ENCODE measurements at places on chromosomes 1 and 21.

DNA sequence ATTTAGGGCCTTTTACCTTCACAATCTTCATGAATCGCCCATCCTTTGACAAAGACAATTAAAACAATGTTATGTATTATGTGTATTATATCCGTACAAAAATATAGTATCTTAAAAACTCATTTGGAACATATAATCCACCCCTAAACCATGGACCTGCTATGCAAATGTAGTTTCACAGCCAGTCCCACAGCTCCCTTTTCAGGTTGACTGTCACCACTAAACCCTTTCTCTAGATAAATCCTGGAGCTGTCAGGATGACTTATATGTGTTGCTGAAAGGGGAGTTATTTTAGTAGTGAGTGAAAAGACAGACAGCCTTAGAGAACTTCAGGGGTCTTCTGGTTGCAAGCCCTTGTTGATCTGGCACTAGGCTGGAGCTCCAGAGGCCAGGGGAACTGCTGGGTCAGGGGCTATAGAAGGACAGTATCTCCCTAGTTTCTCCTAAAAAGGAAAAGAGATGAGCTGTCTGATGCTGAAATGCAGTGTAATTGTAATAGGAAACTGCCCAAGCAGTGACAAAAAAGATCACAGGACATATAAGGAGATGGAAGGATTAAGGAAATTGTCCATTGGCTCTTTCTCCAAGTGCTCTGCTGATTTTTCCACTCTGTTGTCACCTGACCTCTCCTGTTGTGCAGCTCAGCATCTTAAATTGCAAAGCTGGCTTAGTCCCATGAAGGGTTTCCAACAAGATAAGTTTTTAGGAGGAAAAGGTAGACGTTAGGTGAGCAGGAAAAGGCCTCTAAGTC is 127.7 kb downstream of the S1PR1 start:
- DNase-seq: no peak

DNA sequence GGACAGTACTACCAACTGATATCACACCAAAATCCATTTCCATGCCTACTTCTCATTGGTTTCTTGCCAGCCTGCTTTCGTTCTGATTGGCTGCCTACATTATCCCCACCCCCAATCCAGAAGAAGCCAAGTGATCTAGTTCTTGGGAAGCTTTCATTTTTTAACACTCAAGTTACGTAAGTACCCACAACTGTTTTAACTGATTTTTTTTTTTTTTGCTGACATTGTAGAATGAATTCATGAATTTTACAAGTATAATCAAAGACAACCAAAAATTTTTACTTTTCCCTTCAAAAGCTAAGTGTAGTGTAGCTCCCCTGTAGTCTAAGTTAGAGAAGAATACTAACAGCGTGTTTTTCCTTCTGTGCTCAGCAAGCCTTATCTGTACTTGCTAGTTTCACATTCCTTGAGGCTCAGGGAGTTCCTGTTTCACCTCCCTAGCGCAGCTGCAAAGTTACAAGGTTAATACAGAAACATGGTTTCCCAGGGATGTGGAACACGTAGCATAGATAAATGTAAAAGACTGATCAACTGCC is at the start of gene SLC9C2:
Gene SLC9C2 (minus strand): TSS at position 17 of the 536 bp plus-strand sequence. CDS start 1,296 bp downstream, outside the sequence.
- DNase-seq: no peak

GRCh38 chr1:173508541-173508940 is 31.4 kb downstream of the PRDX6 start:
- DNase-seq: no peak

- no peak for DNase-seq
Measured at GRCh38 chr1:201587729-201588128, 48.8 kb downstream of the NAV1 start.

GRCh38 chr21:29737186-29737585 is 202.6 kb downstream of the GRIK1 start:
- no peak for DNase-seq

DNA sequence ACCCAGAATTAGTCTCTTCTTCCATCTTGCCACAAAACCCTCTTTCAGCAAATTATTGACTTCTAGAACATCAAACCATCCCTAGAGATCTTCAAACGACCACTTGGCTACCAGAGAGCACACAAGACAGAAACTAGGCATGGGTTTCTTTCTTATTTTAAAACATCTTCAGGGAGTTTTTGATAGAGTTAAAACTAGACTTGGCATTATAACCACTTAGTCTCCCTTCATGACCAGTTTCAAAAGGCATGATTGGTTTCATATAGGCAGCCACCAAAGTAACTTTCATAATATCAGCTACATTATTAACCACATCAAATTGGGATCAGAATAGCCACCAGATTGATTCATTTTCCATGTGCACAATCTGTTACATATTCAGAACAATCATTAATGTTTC is 368.4 kb upstream of the GREM2 start:
- no peak for DNase-seq

GRCh38 chr1:43510621-43511020 is 20.1 kb upstream of the PTPRF start:
- DNase-seq: no peak

DNA sequence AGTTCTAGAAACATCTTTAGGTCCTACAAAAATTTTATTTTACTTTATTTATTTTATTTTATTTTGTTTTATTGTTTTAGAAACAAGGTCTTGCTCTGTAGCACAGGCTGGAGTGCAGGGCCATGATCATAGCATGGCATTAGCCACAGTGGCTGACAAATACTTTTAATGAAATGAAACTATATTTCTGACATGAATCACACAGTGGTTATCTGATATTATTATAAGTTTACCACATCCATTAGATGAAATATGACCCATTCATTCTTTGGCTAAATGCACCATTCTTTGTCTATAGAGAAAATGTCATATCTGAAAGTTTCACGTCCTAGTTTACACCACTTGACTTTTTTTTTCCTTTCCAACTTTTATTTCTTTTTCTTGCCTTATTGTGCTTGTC is 613.4 kb upstream of the ADAMTS5 start:
- no peak for DNase-seq

DNA sequence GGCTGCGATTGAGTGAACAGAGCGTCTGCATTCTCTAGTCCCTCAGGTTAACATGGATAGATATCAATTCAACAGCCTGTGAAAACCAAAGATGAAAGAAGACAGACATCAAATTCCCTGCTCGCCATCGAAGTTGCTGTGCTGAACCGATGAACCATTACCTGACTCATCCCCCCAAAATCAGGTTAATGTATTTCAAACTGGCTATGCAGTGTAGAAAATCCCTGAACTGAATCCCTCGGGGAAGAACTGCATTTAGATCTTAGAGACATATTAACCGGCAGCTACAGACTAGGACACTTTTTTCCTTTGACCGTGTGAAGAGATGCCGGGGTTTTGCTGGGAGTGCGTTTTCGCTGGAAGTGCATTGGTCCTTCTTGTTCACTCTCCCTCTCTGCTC is 213.2 kb upstream of the KIAA0040 start:
- no peak for DNase-seq

DNA sequence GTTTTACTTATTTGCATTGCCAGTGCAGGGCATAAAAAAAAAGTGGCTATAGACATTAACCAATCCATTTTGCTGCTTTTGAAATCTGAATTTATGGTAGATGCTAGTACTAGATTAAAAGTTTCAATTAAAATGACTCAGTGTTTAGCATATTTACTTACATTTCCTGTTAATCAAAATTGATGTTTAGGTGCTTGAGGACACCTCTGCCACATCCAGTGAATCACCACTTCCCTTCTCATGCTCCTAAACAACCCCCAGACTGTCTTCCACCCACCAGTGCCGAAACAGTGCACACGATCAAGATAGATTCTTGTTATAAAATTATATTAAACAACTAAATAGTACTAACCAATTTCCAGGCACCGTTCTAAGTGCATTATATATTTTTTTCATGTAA is 32.7 kb downstream of the HSD17B7 start:
- DNase-seq: no peak

GRCh38 chr1:14877224-14877623 is 276.3 kb upstream of the TMEM51 start:
- DNase-seq: no peak

GRCh38 chr1:11927866-11928592 is 1.8 kb upstream of the KIAA2013 start:
- no peak for DNase-seq

GRCh38 chr1:204174958-204175357 is 8.8 kb upstream of the REN start:
- DNase-seq: no peak

DNA sequence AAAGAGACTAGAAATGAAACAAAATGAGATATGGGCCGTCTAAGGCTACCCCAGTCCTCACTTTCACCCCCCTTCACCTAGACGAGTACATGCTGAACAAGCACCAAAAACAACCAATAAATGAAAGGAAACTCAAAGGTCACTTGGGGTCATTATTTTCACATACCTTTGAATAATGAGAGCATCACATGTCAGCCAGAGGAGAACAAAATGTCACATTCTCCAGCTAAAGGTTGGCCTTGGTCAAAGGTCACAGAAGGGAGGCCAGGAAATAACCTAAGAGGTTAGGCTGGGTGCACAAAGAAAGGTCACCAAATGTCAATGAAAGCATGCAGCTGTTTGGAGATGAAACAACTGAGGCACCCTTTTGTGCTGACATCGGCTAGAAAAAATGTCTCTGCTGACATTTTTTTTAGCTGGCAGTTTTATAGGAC is 288.7 kb upstream of the USP25 start:
- no peak for DNase-seq

DNA sequence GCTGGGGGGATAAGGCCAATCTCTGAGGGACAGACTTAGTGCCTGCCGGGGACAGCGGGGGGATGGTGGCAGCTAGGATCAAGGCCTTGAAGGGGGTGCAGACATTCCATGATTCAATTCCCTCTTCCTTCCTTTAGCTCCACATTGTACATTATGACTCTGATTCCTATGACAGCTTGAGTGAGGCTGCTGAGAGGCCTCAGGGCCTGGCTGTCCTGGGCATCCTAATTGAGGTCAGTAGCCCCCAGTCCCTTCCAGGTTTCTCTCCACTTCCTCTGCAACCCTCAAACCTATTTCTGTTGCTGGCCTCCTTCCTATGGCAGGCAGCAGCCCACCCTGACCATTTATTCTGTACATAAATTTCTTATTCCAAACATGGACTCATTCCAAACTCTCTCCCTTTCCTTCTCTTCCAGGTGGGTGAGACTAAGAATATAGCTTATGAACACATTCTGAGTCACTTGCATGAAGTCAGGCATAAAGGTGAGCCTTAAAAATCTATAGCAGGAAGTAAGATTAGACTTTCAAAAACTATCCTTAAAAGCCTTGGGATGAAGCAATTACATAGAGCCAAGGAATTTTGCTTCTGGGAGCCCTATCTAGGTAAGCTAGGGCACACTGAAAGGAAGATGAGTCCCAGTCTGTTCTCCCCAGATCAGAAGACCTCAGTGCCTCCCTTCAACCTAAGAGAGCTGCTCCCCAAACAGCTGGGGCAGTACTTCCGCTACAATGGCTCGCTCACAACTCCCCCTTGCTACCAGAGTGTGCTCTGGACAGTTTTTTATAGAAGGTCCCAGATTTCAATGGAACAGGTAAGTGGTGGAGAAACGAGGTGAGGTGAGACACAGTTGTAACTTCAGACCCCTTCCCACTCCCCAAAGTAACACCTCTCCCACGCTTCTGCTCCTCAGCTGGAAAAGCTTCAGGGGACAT is 5.1 kb downstream of the CA14 start:
- no peak for DNase-seq

GRCh38 chr1:55768327-55768952 is 553.3 kb upstream of the USP24 start:
- no peak for DNase-seq

DNA sequence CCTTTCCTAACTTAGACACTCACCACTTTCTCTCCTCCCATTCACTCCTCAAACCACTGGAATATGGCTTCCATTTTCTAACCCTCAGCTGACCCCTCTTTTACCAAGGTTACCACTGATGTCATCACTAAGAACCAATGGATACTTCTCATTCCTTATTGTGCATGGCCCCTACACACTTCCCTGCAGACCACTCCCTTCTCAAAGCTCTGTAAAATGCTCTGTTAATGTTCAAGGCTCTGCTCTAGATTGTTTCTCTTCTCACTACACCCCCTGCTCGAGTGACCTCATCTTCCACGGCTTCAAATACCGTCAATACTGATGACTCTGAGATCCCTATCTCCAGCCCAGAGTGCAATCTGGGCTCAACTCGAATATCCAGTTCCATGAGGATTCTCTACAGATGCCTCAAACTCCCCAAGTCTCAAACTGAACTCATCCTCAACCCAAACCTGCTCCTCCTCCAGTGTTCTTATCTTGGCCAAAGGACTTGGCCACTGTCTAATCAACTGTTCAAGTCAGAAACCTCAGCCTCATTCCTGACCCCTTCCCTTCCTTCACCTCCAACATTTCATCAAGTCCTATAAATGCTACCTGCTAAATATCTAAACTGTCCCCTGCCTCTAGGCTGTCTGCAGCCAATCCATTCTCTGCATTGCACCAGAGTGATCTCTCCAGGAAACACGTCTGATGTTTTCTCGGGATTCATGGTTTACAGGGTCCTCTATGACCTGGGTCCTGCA is 41.3 kb upstream of the BMP8B start:
- DNase-seq: no peak

GRCh38 chr1:71039661-71040262 is 7.9 kb downstream of the PTGER3 start:
- DNase-seq: no peak

DNA sequence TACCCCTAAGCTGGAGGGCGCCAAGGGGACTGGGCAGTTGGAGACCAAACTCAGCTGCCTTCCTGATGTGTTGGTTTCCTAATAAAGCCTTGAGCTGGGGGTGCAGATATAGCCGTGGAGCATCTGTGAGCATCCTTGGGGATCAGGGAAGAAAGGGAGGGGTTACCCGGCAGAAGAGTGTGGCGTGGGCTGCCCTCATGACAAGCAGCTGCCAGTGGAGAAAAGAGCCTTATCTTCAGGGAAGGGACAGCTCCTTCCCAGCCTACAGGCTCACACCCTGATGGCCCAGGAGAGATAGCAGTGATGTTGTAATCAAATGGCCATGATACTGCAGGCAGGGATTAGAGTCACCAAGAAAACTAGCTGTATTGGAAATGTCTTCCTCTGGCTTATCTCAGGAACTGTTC is 10.8 kb upstream of the NFASC start:
- DNase-seq: no peak

DNA sequence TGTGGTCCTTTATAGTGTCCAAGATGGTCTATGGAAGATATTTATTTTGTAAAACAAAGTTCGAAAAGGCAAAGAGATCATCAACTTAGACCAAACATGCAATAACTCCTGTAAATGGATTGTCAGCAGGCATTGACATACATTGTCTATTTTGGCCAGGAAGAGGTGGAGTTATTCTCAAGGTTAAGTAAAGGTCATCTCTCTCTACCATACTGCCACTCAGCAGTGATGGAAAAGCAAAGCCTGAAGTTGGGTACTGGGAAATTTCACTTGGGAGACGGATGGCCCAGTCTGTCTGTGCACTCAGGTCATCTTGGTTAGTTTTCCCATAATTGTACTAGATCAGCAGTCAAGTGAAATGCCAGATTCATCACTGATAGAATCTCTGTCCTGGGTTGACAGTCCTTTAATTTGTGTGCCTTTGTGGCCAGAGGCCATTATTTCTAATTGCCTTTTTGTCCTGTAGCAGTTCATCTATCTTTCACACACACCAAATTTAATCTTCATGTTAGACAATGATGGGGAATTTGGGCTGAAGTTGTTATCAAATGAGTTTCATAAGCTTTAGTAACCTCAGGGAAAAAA is 17.5 kb downstream of the PIGP start:
- no peak for DNase-seq

- no peak for DNase-seq
Measured at GRCh38 chr1:15332952-15333715, 76.6 kb upstream of the EFHD2 start.
